SJCRH30 (cell line): ENCODE measurements at places on chromosomes 4 and X. TPM values are rescaled to one million over a fixed set of nuclear protein-coding genes. Genes with fewer than 3 reads are reported as not detected.

DNA sequence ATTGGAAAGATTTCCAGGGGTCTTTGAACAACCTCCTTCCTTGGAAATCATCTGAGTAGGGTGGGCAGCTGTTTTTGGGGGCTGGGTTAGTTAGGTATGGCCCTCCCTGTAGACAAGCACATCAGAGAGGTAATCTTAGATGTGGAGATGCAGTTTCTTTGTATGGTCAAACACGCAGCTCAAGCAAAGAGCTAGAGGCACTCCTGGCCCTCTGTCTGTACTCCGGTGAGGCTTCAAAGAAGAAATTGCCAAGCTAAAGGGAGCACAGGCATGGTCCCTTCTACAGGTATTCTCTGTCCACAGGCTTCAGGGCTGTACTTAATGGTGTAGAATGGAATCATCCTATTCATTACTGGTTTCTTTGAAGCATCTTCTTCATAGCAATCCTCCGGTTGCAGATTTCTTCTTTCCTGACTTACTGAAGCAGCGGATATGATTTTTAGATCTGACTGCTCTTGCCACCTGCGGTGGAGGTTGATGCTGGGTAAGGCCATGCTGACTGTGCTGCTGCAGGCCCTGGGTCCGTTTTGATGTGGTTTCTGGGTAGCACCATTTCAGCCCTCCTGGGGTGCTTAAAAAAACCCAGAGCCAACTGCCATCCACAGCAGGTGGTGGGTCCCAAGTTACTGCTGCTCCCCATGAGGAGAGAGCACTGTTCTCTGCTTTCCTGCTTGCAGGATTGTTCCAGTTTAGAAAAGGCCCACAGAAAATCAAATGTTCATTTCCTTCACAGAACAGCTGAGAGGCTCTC, 318.9 kb upstream of the GATB start:
- DNase-seq = no peak
- no peak overlapping the region for H3K4me3 ChIP-seq
- H3K27me3 ChIP-seq = no peaks in the 10 kb centered on the region
- H3K36me3 ChIP-seq = no peaks in the 10 kb centered on the region
- H3K27ac ChIP-seq = no peak overlapping the region

DNA sequence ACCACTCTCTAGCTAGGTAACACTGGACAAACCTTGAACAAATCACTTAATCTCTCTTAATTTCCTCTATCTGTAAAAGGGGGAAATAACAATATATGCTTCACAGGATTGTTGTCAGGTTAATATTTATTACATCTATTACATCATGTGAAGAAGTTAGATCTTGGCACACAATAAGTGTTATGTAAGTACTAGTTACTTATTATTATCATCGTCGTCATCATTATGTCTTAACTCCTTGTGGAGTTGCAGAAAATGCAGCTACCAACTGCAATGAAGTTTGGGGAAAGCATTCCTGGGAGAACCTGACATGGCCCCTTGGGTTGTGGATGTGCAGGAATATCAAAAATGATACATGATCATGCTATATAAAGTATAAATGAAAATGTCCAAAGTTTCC, 4.8 kb upstream of the JCHAIN start:
- no peak overlapping the region for H3K4me3 ChIP-seq
- H3K27me3 ChIP-seq = peaks cover 12% of the 10 kb centered on the region
- H3K27ac ChIP-seq = no peak overlapping the region
- no peak for DNase-seq

Gene MEPE
- not detected in 2 replicates for total RNA-seq

DNA sequence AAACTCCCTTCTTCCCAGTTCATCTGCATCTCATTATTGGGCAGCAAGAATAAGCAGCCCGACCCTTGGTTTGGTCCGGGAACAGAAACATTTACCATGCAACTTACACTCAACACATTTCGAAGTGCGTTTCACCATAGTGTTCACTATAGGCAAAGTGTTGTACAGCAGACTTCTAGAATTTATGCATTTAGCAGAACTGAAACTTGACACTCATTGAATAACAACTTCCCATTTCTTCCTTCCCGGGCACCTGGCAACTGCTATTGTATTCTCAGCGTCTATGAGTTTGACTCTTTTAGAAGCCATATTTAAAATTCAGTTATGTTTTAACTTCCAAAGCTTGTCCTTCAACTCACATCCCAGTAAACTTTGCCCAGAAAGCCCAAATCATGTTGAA, 840.6 kb downstream of the NLGN4X start:
- H3K4me1 ChIP-seq = no peaks in the 10 kb centered on the region
- no peak overlapping the region for H3K27ac ChIP-seq
- H3K36me3 ChIP-seq = no peaks in the 10 kb centered on the region
- DNase-seq = no peak

GRCh38 chrX:112341598-112341997, 259.0 kb upstream of the TRPC5 start:
- no peaks in the 10 kb centered on the region for H3K4me1 ChIP-seq
- H3K4me3 ChIP-seq = no peak overlapping the region

DNA sequence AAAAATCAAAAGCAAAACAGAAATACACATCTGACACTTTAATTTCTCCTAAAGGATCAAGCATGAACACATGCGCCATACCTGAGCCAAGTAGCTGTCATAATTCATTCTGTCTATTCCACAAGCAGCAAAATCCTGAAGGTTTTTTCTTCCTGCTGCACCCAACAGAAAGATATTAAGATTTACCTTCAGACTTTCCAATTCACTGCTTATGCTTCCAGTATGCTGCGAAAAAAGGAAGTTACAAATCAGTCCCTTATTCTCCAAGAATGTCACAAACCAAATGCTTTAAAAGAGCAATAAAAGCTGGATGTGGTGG, 29.2 kb upstream of the FGFBP2 start:
- H3K4me1 ChIP-seq = no peaks in the 10 kb centered on the region
- H3K36me3 ChIP-seq = no peaks in the 10 kb centered on the region
- DNase-seq = no peak
- no peaks in the 10 kb centered on the region for H3K27me3 ChIP-seq
- no peak overlapping the region for H3K27ac ChIP-seq
- H3K4me3 ChIP-seq = no peak overlapping the region

Gene MOSPD2
- 14.0 and 17.0 TPM in 2 replicates for total RNA-seq

- H3K4me3 ChIP-seq = no peak overlapping the region
- no peak overlapping the region for H3K27ac ChIP-seq
- no peak for DNase-seq
- H3K27me3 ChIP-seq = no peaks in the 10 kb centered on the region
- H3K4me1 ChIP-seq = peaks cover 20% of the 10 kb centered on the region
- no peaks in the 10 kb centered on the region for H3K36me3 ChIP-seq
These were observed 31.3 kb downstream of the IGFBP7 start for GRCh38 chr4:57078685-57079521.

DNA sequence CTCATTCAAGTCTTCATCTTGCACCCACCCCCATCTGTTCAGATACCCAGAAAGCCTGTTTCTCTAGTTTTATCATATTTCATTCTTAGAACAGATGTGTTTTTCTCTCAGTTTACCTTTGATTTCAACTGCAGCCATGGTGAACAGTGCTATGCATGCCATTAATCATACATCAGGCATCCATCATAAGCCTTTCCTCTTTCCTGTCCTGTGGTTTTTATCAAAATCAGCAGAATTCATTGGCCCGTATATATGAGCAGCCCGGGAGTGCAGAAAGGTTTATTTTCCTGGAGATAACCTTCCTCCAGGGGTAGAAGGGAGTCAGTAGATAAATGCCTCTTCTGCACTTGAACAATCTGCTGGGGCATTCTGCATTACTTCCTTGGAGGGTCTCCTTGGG, 65.7 kb downstream of the IL21 start:
- no peak for DNase-seq
- no peak overlapping the region for H3K4me3 ChIP-seq
- no peaks in the 10 kb centered on the region for H3K4me1 ChIP-seq

DNA sequence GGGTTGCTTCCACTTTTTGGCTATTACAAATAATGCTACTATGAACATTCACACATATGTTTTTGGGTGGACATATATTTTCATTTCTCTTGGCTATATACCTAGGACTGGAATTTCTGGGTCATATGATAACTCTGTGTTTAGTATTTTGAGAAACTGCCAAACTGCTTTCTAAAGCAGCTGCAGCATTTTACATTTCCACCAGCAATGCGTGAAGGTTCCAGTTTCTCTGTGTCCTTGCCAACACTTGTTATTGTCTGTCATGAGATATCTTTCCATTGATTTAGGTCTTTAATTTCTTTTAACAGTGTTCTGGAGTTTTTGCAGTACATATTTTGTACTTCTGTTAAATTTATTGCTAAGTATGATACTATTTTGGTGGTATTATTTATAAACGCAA, 48.3 kb downstream of the CLCN5 start:
- no peak for DNase-seq
- no peak overlapping the region for H3K4me3 ChIP-seq
- no peaks in the 10 kb centered on the region for H3K36me3 ChIP-seq
- H3K27me3 ChIP-seq = no peaks in the 10 kb centered on the region

Gene CSAG2
- total RNA-seq = not detected in 2 replicates

DNA sequence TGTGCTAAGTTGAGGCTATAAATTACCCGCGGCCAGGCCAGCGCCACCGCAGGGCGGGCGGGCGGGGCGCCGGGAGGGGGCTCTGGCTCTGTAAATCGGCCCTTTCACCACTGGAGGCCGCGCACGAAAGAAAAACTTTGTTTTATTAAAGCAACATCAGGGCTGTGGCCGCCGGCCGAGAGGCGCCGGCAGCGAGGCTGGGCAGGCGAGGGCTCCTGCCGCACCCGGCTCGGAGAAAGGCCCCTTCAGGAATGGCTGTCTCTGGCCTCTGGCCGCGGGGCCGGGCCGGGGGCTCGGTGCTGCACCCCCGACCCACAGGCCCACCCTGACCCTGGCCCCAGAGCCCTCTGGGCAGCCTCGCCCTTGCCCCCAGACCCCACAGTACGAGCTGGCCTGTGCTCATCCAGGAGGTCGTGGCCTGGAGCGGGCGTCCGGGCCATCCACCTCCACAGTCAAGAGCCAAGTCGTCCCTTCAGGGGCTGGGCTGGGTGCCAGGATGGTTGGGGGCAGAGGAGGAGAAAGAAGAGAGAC, 29.5 kb upstream of the FGFR3 start:
- peak overlapping the region; percentile 26 for H3K4me3 ChIP-seq
- no peak overlapping the region for H3K27ac ChIP-seq
- peak; percentile 59 for DNase-seq
- no peaks in the 10 kb centered on the region for H3K36me3 ChIP-seq
- H3K4me1 ChIP-seq = peaks cover 41% of the 10 kb centered on the region

GRCh38 chr4:36224972-36225903, 19.1 kb downstream of the ARAP2 start:
- DNase-seq = peak; percentile 45
- H3K4me1 ChIP-seq = peaks cover 5% of the 10 kb centered on the region; the same call in 1 of the 2 replicates
- H3K36me3 ChIP-seq = no peaks in the 10 kb centered on the region
- H3K27me3 ChIP-seq = no peaks in the 10 kb centered on the region
- no peak overlapping the region for H3K4me3 ChIP-seq

- H3K27me3 ChIP-seq = no peaks in the 10 kb centered on the region
- H3K27ac ChIP-seq = no peak overlapping the region
- peaks cover 9% of the 10 kb centered on the region; the same call in 1 of the 2 replicates for H3K36me3 ChIP-seq
- peak overlapping the region; percentile 87 for H3K4me3 ChIP-seq
- no peak for DNase-seq
These were observed 1.9 kb downstream of the TBL1X start for GRCh38 chrX:9466736-9467135.

DNA sequence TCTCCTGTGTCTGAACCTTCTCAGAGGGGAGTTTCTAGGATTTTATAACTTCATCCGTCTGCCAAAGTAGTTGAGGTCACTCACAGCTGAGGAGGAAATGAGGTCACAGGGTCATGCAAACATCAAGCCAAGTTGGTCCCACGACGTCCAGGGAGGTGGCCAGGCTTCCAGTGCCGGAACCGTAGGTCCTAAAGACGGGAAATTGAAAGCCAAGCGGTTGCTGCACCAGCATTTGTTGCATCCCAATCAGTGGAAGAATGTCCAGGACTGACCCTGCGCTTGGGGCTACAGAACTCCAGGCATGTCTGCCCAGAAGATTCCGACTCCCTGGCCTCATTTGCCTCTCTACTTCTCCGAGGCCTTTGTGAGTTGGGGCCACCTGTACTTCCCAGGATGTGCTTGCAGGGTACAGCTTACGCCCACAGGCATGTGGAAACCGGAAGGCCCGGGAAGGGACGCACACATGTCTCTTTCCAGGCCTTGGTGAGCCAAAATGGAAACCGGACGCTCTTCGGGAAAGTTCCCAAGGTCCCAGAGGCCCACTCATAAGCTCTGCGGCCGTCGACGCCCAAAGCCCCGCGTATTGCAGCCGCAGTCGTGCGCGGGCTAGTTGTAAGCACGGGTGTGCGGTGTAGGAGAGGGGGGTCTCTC, 9.3 kb downstream of the PRDM8 start:
- H3K4me1 ChIP-seq = peaks cover 7% of the 10 kb centered on the region; the same call in 1 of the 2 replicates
- H3K27me3 ChIP-seq = no peaks in the 10 kb centered on the region
- H3K36me3 ChIP-seq = no peaks in the 10 kb centered on the region
- no peak for DNase-seq

DNA sequence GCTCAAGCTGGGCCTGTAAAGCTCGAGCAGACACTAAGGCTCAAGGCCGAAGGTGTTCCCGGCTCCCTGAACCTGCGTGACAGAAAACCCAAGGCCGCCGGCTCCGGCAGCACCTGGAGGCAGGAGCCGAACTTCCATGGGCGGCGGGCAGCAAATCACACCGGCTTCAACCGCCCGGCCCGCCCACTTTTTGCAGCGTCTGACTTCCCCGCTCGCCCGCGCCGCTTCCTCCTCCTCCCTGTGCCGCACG, 940 bp upstream of the NSD2 start:
- peak overlapping the region; percentile 83 for H3K4me3 ChIP-seq
- DNase-seq = peak; percentile 85
- H3K4me1 ChIP-seq = peaks cover 2% of the 10 kb centered on the region; the same call in 1 of the 2 replicates
- no peaks in the 10 kb centered on the region for H3K36me3 ChIP-seq

Gene DGAT2L6
- not detected in 2 replicates for total RNA-seq

Gene CACNA1F
- not detected in 2 replicates for total RNA-seq

- no peaks in the 10 kb centered on the region for H3K27me3 ChIP-seq
- no peak overlapping the region for H3K4me3 ChIP-seq
- H3K36me3 ChIP-seq = no peaks in the 10 kb centered on the region
- no peak overlapping the region for H3K27ac ChIP-seq
- H3K4me1 ChIP-seq = no peaks in the 10 kb centered on the region
These were observed 1174.4 kb upstream of the PCDH10 start for GRCh38 chr4:131974730-131975129.

Gene SMIM31
- not detected in 2 replicates for total RNA-seq

DNA sequence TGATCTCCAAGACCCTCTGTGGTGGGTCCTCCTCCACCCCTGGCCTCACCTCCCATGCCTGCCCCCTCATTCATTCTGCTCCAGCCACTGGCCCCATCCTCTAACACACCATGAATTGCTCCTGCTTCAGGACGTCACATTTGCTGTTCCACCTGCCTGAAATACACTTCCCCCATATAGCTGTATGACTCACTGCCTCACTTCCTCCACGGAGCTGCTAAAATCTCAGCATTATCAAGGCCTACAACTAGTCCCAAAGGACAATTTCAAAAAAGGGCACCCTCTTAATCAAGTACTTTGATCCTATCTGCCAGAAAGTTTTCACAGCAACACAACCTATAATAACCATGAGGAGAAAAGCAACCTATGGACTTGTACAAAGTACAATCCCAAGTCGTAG, 43.6 kb upstream of the PHOX2B start:
- H3K36me3 ChIP-seq = no peaks in the 10 kb centered on the region
- no peaks in the 10 kb centered on the region for H3K27me3 ChIP-seq
- no peak overlapping the region for H3K27ac ChIP-seq

Gene RNF128
- not detected in 2 replicates for total RNA-seq
